ENCODE measurements at places on chromosomes 12 and 14. TPM values are rescaled to one million over a fixed set of nuclear protein-coding genes. Genes with fewer than 3 reads are reported as not detected.

The CLMN gene
- total RNA-seq = 71.1 TPM

The TECPR2 gene
- 47.4 TPM for total RNA-seq

The KRT3 gene
- total RNA-seq = not detected

The KRT6B gene
- not detected for total RNA-seq

The FSCB gene
- total RNA-seq = not detected

The KRT5 gene
- not detected for total RNA-seq

The NELL2 gene
- total RNA-seq = 10.5 TPM

The ANKRD9 gene
- total RNA-seq = 504 TPM

The TRHDE gene
- total RNA-seq = 14.9 TPM

The TUNAR gene
- not detected for total RNA-seq

The NGB gene
- total RNA-seq = not detected

The CARMIL3 gene
- total RNA-seq = 4.1 TPM

The ENDOU gene
- total RNA-seq = not detected

The TPPP2 gene
- total RNA-seq = not detected

The PLCZ1 gene
- total RNA-seq = not detected

The FGD4 gene
- total RNA-seq = 80.2 TPM

The SLC35F4 gene
- total RNA-seq = not detected

The SYT10 gene
- 0.48 TPM for total RNA-seq

The DCN gene
- 275 TPM for total RNA-seq

The OR4K2 gene
- total RNA-seq = not detected

The SH2B3 gene
- 50.9 TPM for total RNA-seq

The TRMT61A gene
- total RNA-seq = 38.2 TPM

The PLA2G1B gene
- not detected for total RNA-seq

The DDN gene
- total RNA-seq = 0.32 TPM

The ANKRD52 gene
- total RNA-seq = 28.7 TPM

The PLEKHG7 gene
- total RNA-seq = 2.5 TPM

The ISM2 gene
- not detected for total RNA-seq

The SLC25A21 gene
- not detected for total RNA-seq

The ADAMTS20 gene
- total RNA-seq = not detected

The CLEC2A gene
- not detected for total RNA-seq

The OTX2 gene
- not detected for total RNA-seq

The KRT74 gene
- not detected for total RNA-seq

The AICDA gene
- not detected for total RNA-seq

The MMP14 gene
- 91.6 TPM for total RNA-seq

The FAM161B gene
- total RNA-seq = 2.4 TPM

The KRT78 gene
- not detected for total RNA-seq

The MANSC4 gene
- not detected for total RNA-seq

The CACNA1C gene
- 27.3 TPM for total RNA-seq

The LRRC9 gene
- total RNA-seq = not detected

The INSM2 gene
- not detected for total RNA-seq

The GNB3 gene
- not detected for total RNA-seq

The HSPA2 gene
- 28.1 TPM for total RNA-seq

The SIX4 gene
- 0.32 TPM for total RNA-seq

The CLEC4C gene
- not detected for total RNA-seq

The SDSL gene
- 7.4 TPM for total RNA-seq
